HepG2 (cell line): ENCODE measurements at places on chromosomes 12 and 14. TPM values are rescaled to one million over a fixed set of nuclear protein-coding genes. Genes with fewer than 3 reads are reported as not detected.

DNA sequence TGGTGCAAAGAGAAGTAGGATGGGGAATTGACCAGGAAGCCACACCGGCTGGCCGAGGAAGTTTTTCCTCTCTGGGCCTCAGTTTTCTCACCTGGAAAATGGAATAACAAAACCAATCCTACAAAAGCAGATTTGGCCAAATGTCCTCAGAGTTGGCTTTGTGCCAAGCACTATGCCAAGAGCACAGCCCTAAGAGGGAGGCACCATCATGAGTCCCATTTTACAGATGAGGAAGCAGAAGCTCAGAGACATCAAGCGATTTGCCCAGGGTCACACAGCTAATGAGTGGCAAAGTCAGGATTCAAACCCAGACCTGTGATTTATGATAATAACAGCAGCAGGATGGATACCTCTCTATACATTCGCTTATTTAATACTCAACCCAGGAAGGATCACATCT lies 27.3 kb downstream of the RASAL1 start:
- no peak for DNase-seq

The IL26 gene
- total RNA-seq, result not detected in 2 replicates

- no peak for DNase-seq
Measured at GRCh38 chr12:8996682-8997405, 7.5 kb downstream of the KLRG1 start.

GRCh38 chr14:103915616-103916015 lies 12.6 kb upstream of the TDRD9 start:
- no peak for DNase-seq

GRCh38 chr12:55708695-55709233 lies 1.1 kb upstream of the ITGA7 start:
- DNase-seq, result no peak

The GLI1 gene
- total RNA-seq, result 0.20 TPM in 1 of 2 replicates, not detected in the other

- DNase-seq, result peak; percentile 3
Measured at GRCh38 chr14:58884442-58884841, 246.7 kb downstream of the DACT1 start.

- no peak for DNase-seq
Measured at GRCh38 chr12:20272801-20273200, 95.5 kb upstream of the PDE3A start.

The DCN gene
- total RNA-seq, result not detected in 2 replicates

DNA sequence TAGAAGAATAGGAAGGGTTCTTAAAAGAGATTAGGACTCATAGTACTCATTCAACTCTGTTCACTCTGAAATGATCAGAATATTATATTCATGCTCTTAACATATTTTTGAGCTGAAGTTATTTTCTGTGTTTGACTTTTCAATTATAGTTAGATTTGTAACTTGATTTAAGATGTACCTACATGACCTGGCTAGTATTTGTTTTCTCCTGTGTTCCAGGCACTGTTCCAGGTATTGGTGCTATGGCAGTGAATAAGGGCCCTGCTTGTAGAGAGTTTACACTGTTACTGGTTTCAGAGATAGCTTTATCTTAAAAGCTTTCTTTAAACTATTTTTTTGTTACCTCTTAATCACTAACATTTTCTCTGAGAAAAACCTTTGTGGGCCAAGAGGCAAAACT lies 19.1 kb upstream of the SLC17A8 start:
- no peak for DNase-seq

The ZC2HC1C gene
- total RNA-seq, result 3.3 and 5.3 TPM in 2 replicates

DNA sequence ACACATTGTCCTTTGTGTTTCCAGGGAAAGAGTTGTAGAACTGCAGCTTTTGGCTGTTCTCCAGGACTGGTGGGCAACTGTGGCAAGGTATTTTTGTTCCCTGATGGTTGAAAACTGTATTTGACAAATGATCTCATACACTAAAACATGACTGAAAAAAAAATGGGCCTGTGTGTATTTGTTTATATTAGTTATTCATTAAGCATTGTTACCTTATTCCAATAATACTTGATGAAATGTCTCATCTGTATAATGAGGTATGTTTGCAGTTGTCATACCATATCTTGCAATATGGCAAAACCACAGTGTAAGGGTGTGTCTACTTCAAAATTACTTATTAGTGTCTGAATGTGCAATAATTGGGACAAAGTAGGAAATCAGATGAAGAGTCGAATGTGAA lies 479.4 kb upstream of the NOVA1 start:
- DNase-seq, result no peak
